ENCODE measurements at places on chromosomes 7 and 10.

GRCh38 chr10:125190946-125191345 is 30.6 kb upstream of the CTBP2 start:
- DNase-seq, result no peak

DNA sequence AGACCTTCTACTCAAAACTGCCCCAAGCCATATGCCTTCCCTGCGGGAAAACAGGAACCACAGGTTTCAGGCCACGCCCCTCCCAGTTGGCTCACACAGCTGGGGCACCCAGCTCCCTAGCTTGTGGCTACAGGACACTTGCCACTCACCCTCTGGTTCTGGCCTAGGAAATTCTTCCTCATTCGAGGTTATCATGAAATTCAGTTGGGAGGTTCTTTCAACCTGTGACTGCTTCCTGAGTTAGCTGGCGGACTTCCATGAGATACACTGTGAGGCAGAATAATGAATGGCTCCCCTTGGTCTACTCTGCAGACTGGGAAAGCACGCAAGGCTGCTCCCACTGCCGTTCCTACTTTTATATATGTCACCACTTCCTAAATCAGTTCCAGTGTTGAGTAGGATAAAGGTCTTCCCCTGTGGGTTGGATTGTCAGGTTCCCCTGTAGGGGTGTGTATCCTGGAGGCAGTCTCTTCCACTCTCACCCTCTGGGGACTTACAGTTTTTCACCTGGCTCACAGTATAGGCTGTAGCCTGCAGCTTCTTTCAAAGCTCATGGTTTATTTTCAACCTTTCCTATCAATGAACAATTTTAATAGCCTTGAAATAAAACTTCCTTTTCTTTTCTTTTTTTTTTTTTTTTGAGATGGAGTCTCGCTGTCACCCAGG is 37.0 kb downstream of the GPR22 start:
- no peak for DNase-seq

DNA sequence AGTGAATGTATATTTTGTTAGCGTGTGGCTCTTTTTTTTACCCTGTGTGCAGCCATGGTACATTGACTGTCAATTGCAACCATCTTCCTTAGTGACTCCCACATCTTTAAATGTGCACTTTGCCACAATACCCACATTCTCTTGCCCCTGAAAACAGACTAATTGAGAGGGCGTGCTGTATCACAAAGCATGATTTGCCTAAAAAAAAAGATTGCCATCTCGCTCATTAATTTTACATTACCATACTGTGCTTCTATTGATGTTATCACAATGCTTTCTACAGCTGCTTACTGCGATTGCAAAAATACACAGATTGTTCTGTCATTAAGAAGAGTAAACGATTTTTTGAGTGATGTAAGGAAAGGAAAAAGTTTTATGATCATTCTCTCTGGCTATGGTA is 613.1 kb upstream of the NRP1 start:
- DNase-seq, result no peak

- no peak for DNase-seq
These were observed 7.2 kb upstream of the ACTR3B start for GRCh38 chr7:152752200-152752912.

Data from cortex of kidney (tissue), 1 donor.